ENCODE measurements at places on chromosomes 6 and 20.

DNA sequence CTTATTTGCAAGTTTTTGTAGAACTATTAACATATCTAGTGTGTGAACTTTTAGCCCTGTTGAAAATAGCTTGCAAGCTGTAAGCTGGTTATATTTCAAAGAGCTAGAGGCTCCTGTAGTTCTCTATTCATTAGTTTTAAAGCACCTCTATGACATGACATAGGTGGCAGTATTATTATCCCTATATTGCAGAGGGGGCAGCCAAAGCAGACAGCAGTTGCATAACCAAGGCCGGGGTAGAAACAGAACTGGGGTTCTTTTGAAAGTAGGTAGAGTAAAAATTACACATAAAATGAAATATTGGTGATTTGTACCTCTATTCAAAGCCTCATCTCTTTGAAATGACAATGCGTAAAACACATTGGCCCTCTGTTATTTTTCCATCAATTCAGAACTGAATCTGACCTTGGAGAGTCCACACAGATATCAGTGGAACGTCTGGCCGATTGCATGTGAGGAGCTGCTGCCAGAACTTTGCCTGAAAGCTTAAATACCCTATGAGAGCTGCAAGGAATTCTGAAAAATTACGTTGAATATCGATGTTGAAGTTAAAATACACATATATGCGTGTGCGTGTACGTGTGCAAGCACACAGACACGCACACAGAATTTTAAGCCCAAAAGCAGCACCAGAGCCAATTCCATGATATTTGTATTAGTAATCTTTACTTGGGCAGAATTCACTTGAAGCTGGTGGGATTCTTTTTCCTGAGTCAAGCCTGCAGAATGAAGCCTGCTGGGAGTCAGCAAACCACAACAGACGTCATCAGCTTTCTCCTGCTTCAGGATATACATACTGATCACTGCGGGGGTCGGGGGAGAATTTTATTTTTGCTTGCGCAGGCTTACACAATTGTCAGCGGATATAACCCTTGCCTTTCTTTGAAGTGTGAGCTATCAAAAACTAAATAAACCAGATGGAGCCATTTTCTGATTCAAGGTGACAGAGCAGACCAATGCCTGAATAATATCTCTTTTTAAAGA lies 163.2 kb downstream of the PDE7B start:
- no peak for DNase-seq

DNA sequence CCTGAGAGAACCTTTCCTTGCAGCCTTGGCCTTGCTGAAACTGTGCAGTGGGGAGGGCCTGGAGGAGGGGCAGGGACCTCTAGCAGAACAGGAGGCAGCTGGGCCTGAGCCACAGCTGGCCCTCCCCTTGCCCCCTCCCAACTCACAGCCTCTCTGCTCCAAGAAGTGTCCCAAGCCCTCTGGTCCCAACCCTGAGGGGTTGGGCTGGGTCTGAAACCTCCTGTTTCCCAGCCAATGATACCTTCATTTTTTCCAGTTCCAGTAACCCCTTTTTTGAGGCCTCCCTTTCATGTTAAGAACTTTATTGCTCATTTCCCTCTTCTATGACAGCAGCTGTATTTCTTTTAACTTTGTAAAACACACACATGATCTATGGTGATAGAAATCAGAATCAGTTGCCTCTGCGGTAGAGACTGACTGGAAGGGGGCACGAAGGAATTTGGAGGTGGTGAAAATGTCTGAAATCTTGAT lies 17.9 kb upstream of the ARMC12 start:
- DNase-seq, result no peak

- no peak for DNase-seq
Measured at GRCh38 chr6:50847890-50848594, 29.4 kb downstream of the TFAP2B start.

DNA sequence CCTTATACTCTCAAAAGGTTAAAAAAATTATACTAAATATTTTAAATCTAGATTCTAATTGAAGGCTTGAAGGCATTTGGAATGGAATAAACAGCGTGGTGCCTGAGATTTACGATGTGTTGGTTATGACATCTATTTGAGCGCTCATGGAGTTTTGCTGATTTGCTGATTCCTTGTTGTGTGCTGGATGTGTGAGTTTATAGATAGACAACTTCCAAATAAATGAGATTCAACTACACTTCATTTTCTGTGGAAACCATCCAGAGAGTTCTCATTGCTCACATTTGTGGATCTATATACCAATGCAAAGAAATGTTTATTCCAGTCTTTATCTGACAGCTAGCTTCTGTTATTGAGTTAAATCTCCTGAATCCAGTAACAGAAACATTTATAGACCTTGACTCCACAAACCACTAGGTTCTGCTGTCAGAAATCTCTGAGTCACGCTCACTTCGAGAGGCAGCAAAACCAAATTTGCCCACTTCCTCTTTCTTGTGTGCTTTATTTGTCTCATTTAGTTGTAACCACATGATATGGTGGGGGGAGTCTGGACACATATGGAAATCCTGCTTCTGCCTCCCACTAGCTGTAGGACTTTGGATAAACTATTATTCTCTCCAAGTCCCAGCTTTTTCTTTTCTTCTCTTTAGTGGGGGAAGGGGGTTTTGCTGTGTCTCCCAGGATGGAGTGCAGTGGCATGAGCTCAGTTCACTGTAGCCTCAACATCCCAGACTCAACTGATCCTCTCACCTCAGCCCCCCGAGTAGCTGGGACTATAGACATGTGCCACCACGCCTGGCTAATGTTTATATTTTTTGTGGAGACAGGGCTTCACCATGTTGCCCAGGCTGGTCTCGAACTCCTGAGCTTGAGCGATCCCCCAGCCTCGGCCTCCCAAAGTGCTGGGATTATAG lies 54.5 kb downstream of the IPCEF1 start:
- no peak for DNase-seq

DNA sequence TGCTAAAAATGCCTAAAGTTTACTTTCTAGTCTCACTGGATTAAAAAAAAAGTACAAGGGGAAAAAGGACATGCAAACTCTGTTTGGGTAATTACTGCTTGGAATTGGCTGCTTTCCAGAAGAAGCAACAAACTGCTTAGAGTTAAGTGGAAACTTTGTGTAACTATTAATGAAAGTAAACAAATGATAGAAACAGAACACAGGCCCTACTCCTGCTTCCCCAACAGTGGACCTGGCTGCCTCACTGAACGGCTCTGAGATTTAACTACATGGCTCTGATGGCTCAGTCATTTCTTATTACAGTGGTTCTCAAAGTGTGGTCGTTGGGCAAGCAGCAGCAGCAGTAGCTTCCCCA lies 108.5 kb downstream of the MAN1A1 start:
- DNase-seq, result peak; percentile 8

- no peak for DNase-seq
Measured at GRCh38 chr20:54019585-54019984, 50.8 kb downstream of the BCAS1 start.

- no peak for DNase-seq
Measured at GRCh38 chr6:131354356-131354755, 218.7 kb upstream of the ARG1 start.

DNA sequence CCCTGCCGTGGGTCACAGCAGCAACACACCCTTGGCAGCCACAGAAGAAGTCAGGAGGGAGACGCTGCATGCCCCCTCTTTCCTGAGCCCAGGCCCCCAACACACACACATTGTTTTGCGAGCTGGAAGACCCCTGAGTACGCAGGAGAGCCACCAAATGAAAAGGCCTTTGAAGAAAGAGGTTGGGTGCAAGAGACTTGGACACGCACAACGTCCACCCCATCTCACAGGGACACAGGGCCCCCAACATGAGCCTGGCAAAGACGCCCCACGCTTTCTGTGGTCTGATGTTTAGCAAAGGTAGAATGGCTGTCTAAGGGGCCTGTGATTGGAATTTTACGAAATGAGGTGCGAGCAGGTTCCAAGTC lies 185.0 kb downstream of the TTLL2 start:
- no peak for DNase-seq

- DNase-seq, result no peak
Measured at GRCh38 chr6:112833581-112834131, 486.5 kb downstream of the RFPL4B start.

DNA sequence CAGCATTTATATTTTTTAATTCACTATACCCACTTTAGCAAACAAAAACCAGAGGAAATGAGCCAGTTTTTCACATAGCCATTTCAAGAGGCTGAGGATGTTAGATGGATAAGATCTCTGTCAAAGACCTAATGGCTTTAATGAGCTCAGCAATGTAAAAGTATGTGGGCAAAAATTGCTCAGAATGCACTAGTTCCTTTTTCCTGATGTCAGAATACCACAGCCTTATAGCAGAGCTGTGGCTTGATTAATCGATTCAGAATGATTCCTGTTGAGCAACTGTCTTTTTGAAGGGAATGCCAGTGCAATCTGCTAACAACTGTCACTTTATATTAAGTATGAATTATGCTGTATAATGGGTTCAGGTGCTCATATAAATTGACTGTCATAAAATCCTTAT lies 100.6 kb upstream of the HIVEP1 start:
- DNase-seq, result no peak

DNA sequence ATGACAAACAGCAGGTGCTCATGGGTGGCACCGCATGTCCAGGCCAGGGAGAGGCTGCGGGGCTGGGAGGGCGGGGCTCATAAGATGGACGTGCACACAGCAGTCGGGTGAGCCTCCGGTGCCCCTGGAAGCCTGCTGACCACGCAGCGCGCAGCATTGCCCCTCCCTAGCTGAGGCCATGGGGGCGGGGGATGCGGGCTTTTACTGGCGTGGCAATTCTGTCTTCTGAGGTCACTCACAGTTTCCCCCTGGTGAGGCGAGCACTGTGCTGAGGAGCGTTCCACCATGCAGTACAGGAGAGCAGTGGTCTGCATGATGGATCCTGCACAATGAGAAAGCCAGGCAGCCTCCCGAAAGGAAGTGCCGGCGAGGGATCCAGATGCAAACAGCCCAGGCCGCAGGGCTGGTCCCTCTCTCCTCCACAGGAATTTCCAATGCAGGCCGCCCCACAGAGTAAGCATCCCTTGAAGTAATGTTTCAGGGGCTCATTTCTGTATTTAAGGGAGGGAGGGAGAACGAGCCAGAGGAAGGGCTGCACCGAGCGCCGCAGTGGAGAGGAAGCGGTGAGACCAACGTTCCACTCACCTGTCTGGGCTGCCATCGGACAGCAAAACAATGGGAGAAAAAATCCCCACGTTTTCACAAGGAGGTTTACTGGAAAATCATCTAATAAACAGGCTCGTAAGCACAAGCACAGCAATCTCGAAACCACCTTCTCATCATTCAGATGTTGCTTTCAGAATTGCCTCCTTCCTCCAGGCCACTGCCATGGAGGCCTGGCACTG lies 56.0 kb downstream of the IRF4 start:
- no peak for DNase-seq

DNA sequence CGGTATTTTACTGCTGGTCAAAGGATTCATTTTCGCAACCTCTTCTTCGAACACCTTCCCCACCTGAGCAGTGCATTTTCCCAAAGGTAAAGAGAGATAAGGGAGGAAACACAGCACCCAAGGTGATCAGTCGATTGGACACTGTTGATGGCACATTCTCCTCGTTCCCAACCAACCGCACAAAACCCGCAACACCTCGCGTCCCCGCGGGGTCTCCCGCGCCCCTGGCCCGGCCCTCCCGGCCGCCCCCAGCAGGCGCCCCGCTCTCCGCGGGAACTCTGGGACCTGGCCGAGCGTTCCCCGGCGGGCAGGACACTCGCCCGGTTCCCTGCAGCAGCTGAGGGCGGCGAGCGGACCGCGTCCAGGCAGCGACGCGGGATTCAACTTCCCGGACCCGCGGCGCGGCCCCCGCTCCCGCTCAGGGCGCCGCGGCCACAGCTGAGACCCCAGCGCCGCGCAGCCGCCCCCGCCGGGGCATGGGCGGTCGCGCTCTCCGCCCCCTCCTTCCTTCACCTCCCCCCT lies 506 bp downstream of the RGS17 start:
- DNase-seq, result no peak

DNA sequence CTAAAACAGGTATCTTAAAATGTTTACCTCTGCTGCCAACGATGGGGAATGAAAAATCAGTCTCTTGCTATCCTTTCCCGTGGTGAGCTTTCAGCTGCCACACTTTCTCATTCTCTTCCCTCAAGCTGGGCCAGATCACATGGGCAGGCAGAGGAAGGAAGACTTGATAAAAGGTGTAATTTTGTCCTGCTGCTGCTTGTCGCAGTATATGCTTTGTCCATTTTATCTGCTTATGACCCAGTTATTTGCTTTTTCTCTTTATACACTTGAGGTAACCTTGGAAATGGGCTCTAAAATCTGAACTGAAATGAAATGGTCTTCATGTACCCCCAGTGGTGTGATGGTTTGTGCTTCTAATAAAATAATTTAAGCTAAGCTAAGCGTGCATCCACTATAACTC lies 695.9 kb upstream of the FLRT3 start:
- DNase-seq, result no peak

- no peak for DNase-seq
Measured at GRCh38 chr6:122068291-122068769, 331.1 kb upstream of the HSF2 start.

DNA sequence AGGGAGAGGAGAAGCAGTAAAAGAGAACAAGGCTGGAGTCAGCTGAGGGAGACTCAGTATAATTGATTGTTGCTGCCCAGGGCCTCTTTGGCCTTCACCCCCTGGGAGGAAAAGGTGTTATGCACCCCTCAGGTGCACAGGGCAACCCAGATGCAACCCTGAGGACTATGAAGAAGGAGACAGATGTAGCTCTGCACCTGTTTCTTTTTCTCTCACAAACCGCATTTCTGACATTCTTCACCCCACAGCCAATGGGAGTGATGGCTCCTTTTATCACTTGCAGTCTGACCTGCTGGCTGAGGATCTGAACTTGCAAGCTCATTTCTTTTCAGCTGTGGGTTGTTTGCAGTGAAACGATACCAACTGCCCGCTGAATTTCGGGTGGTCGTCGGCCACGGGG lies 64.1 kb upstream of the F13A1 start:
- no peak for DNase-seq

- DNase-seq, result no peak
Measured at GRCh38 chr6:1764397-1764987, 154.8 kb downstream of the FOXC1 start.

GRCh38 chr6:113078791-113079190 lies 731.7 kb downstream of the RFPL4B start:
- DNase-seq, result no peak

DNA sequence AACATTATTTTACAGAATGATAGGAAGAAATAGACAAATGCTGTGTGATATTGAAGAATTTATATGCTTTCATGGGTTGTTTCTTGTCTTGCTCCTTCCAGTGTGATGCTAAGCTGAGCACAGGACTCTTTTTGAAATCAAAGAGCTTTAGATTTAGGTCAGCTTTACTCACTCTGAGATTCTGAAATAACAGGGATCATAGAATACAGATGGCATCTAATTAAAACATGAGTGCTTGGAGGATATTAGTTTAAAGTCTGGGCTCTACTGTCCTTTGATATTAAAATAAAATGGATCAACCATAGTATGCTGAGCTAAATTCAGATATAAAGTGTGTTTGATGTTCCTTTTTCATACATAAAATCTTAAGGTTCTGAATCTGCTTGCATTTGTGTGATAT lies 29.6 kb downstream of the MLIP start:
- no peak for DNase-seq
